ENCODE measurements at places on chromosomes 1 and 21.

GRCh38 chr1:16386454-16387113, 19.5 kb downstream of the SZRD1 start:
- no peak for DNase-seq

DNA sequence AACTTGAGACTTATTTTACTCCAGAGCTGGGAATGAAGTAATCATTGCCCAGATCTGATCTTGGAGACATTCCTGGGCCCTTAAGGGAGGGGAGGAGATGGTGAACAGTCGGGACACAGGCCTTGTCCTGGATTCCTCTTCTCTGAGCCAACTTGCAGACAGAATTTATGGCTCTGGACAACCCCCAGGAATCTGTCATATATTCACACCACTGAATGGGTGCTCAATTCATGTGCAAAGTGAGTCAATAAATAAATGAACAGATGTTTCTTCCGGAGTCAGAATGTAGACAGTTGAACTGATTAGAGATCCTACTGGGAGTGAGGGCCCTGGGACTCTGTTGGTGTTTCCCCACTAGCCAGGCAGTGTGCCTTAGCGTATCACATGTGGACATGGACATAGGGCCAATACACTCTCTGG, 2.6 kb downstream of the TUFT1 start:
- no peak for DNase-seq

GRCh38 chr1:226349801-226350518, 41.0 kb upstream of the LIN9 start:
- no peak for DNase-seq

GRCh38 chr1:28882009-28882628, 32.2 kb upstream of the EPB41 start:
- peak; percentile 97 for DNase-seq

DNA sequence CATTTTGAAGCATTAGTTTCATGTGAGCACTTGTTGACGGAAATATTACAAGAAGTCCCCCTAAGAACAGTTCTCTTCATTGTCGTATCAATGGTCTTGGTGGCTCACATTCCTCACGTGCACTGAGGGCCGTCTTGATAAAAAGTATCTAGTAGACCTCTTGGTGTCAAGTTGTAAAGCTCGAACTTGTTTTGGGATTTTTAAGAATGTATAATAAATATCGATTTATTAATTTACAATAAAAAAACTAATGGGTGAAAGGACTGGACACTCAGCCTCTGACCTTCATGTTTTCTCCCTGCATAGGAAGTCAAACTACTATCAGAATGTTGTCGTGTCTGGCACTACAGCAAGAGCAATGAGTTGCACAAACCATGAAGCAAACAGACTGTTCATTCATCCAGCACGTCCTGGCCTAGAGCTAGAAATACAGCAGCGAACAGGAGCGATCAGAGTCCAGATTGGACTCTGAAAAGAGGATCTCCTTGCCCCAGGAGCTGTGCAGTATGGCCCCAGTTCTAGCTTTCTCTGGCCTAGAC, 319.2 kb downstream of the SMYD3 start:
- DNase-seq = no peak

DNA sequence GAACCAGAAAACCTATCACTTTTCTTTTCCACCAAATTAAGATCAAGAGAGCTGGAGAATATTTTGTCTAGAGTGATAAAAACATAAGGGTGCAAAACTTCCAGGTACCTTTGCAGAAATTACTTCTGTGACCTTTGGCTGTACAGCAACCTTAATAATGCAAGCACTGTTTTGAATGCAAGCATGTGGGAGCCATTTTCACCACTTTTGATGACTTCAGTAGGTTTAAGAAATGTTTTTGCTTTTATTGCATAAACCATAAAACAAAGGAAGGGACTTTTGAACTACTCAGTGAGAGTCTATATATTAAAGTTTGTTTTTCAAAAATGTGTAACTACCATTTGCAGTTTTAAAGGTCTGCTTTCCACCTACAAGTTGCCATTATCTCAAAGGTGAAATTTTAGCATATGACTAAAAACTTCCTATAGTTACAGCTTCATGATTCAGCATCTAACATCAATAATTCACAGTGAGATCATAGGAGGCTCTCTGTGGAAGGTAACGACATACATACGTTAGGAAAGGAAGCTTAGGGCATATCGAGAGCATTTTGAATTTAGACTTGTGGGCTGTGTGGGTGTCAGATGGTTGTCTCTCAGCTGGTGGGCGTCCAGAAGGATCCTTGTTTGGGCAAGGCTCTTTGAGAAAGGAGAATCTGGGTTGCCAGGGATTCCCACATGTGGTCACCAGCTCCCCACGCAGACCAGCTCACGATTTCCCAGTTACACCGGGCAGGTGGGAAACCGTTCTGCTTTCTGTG, 1.1 kb upstream of the GADD45A start:
- peak; percentile 15 for DNase-seq

DNA sequence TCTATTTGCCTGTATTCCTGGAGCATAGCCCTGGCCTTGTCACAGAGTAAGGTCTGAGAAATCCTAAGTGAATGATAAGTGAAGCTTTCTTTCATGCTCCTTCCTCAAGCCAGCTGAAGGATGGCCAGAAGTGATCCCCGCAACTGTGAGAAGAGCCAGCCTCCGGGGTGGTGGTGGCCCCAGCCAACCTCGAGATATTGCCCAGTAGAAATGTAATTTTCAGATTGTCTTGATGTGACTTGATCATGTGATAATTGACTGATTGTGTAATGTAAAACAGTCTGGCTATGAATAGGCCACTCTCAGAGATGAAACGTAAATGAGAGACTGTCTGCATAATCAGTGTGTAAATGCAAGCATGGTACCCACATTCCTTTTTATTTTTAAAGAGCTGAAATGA, 242.4 kb upstream of the CAMK1G start:
- DNase-seq = no peak

GRCh38 chr1:66968574-66968973, 43.8 kb downstream of the MIER1 start:
- DNase-seq = no peak

DNA sequence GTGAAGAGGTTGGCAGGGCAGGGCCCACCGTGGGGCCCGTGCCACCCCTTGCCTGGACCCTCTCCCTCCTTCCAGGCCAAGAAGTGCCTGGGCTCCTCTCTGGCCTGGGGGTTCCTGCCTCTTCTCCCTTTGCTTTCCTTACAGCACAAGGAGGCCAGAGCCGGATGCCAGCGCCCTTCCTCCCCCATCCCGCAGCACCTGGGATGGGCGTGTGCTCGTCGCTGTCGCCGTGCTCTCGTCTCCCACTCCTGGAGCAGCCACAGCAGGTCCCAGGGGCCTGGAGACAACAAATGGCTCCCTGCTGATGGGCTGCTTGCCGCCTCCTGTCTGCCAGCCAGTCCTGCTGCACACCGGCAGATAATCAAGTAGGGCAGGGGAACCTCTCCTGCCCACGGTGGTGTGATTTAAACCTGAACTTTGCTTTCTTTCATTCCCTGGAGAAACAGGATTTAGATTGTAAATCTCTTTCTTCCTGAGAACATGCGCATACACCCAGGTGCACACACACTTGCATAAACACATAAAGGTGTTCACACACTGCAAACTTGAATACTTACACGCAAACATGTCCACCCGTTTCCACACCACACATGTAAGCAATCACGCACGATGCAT, 50.8 kb upstream of the POU3F1 start:
- no peak for DNase-seq

GRCh38 chr1:221779771-221780170, 37.9 kb upstream of the DUSP10 start:
- DNase-seq = no peak

DNA sequence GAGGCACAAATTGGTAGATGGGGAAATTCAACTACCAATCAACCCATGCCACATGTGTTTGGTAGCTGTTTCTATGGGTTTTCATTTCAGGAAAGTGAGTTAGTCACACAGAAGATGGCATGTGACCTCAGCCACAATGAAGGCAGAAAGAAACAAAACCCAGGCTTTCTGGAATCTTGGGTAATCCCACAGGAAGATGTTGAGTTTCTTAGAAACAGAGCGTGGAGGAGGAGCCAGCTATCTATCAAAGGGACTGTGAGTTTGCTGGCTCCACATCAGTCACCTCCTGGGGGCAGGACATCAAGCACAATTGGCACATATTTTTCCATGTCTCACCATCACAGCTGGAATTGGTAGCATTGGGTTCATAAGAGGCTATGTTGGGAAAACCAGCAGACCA, 188.9 kb upstream of the PLXNA2 start:
- DNase-seq = no peak

- no peak for DNase-seq
Measured at GRCh38 chr1:1616838-1617237, 1.5 kb downstream of the MIB2 start.

GRCh38 chr1:234597894-234598293, 12.1 kb downstream of the IRF2BP2 start:
- DNase-seq = peak; percentile 78

All from HT-29 (cell line).